ENCODE measurements at places on chromosomes 16 and 17. TPM values are rescaled to one million over a fixed set of nuclear protein-coding genes. Genes with fewer than 3 reads are reported as not detected.

The KIF2B gene
- total RNA-seq = not detected

The ZFHX3 gene
- 1.5 TPM for total RNA-seq

The CPPED1 gene
- total RNA-seq = 17.1 TPM

The FAM171A2 gene
- total RNA-seq = 0.08 TPM

The TIMP2 gene
- 2.4 TPM for total RNA-seq

The ITGAX gene
- total RNA-seq = 2.9 TPM

The DDX52 gene
- 27.7 TPM for total RNA-seq

The MT1H gene
- total RNA-seq = 0.62 TPM

All from activated CD4-positive, alpha-beta T cell treated with anti-CD3 and anti-CD28 coated beads, Interleukin-2, amount 10 ng/mL, durations not matched to agents 7 days and 5 days (primary cell).